ENCODE measurements at places on chromosomes 11 and 22.

DNA sequence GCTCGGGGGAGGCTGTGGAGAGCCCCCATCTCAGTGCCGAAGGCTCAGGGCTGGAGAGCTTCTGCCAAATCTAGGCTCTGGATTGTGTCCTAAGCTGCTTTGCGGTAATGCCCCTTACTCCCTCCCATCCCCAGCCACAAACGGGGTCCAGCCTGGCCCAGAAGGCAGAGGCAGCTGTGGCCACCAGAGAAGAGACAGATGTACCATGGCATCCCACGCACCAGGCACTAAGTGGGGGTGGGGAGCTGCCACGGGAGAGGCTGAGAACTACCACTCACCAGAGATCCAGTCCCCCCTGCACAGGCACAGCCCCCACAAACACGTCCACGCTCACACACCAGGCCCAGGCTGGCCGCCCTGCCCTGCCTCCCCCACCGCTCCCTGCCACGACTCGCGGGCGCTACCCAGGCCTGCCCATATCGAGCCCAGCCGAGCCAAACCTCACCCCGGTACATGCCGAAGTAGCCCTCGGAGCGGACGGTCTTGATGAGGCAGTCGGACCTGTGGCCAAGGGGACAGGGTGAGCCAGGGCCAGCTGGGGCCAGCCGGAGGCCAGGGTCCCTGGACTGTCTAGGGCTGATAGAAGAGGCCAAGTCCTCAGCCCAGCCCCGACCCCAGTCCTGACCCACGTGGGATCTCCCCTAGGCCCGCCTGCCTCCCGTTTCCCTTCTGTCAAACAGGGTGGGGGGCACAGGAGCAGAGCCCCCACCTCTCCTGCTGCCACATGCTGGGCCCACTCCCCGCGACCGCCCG, 3.9 kb downstream of the SLC25A22 start:
- no peak for DNase-seq

GRCh38 chr11:128843198-128843785, 23.8 kb downstream of the KCNJ1 start:
- DNase-seq: no peak

DNA sequence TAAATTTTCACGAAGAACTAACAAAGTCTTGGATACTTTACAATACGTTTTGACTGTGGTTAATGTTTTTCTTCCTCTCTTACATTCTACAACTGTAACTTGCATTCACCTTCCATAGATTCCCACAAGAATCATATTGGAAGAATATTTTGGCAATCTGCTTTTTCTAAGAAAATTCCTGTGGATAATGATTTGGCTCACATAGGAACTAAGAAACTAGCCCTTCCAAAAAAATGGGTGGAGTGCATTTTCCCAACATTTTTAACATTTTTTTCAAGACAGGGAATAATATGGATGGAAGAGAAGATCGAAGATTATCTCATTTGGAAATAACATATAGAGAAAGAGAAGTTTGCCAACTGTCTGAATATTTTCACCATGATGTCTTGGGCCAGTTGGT, 256.9 kb upstream of the POU2AF2 start:
- no peak for DNase-seq

DNA sequence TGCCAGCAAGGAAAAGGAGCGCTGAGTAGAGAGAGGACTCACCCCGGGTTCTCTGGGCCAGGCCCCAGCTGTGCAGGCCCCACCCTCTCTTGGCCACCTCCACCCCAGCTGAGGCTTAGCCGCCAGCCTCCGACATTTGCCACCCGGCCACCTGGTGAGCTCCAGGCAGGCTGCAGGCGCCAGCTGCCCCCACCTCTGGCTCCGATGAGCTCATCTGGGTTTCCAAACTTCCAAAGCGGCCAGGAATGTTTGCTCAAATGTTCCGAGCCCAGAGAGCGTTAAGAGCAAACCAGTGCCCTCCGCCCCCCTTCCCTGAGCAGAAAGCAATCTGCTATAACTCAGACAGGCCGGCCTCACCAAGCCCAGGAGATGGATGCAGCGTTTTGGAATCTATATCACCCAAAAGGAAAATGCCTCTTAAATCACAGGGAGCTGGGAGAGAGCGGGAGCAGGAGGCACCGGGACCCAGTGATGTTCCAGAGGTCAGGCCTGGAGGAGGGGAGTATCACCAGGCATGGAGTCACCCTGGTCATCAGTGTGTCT, 9.1 kb upstream of the MN1 start:
- no peak for DNase-seq

- no peak for DNase-seq
These were observed 28.9 kb upstream of the TMA7B start for GRCh38 chr22:39931251-39931650.

GRCh38 chr11:15947681-15948648, 408.4 kb downstream of the SOX6 start:
- no peak for DNase-seq

DNA sequence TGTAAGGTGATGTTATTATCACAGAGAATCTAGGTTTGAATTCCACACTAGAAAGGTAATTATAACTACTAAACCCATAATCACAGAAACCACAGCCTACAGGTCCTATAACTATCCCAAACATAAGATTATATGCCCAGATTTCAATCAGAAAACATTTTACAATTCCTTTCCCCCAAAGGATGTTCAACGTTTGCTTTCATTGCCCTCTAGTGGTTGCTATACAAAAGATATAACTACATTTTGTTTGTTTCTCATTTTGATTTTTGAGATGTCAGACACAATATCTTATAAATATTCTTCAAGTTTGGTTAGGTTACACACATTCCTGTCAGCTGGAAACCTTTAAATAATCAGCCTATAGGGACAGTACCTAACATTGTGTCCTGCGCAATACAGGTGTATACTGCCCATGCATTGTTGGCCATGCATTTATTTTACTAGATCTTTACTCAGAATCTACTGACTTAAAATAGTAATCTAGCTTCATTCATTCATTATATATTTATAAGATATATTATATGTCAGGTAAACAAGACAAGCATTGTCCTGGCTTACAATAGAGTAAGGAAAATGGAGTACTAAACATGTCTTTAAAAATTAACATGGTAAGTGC, 530.5 kb upstream of the CCDC90B start:
- no peak for DNase-seq

- DNase-seq: no peak
These were observed 50.8 kb upstream of the ELF5 start for GRCh38 chr11:34564406-34564805.

DNA sequence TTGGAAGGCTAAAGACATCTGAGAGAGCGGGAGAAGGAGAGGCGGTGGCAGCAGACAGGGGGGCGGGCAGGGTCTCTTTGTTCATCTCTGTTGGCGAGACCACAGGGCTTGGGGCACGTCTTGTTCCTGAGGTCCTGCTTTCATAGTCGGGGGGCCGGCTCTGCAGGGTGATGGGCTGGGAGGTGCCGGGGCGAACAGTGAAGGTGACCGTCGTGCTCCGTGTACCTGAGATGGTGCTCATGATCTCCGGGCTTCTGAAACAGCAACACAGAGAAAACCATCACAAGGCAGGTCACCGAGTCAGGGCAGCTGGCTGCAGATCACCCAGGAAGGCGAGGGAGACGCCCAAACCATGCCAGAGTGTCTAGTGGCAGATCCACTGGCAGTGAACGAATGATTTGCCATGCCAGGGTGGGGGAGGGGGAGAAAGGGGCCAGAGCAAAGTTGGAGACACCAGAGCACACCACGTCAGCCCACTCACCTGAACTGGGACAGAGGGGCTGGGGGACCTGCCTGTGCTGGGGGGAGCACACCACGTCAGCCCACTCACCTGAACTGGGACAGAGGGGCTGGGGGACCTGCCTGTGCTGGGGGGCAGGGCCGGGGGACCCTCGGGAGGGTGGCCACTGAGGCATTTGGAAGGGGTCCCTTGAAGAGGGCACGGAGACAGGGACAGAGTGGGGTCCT, 75.0 kb downstream of the CTTN start:
- DNase-seq: no peak

DNA sequence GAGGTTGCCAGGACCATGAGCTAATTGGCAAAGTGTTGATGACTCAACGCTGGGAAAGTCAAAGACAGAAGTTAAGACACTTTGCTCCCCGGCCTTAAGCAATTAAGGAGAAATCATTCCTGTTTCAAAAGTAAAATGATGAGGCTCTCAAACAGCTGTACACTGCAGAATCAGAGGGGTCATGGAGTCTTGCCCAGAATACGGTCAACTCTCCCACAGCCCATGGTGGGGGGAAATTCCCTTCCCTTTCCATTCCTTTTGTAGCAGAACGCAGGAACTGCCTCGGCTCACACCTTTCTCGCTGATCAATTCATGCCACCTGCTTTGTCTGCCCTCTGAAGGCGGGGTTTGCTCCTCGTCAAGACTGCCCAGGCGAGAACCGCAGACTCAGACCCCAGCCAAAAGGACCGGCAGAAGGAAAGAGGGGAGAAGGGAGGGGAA, 52.8 kb downstream of the MN1 start:
- DNase-seq: no peak

GRCh38 chr11:69804769-69805508, 14.3 kb downstream of the FGF3 start:
- no peak for DNase-seq

- no peak for DNase-seq
These were observed 16.1 kb upstream of the OR52H1 start for GRCh38 chr11:5564259-5565019.

GRCh38 chr11:128598506-128599150, 11.3 kb upstream of the ETS1 start:
- no peak for DNase-seq

DNA sequence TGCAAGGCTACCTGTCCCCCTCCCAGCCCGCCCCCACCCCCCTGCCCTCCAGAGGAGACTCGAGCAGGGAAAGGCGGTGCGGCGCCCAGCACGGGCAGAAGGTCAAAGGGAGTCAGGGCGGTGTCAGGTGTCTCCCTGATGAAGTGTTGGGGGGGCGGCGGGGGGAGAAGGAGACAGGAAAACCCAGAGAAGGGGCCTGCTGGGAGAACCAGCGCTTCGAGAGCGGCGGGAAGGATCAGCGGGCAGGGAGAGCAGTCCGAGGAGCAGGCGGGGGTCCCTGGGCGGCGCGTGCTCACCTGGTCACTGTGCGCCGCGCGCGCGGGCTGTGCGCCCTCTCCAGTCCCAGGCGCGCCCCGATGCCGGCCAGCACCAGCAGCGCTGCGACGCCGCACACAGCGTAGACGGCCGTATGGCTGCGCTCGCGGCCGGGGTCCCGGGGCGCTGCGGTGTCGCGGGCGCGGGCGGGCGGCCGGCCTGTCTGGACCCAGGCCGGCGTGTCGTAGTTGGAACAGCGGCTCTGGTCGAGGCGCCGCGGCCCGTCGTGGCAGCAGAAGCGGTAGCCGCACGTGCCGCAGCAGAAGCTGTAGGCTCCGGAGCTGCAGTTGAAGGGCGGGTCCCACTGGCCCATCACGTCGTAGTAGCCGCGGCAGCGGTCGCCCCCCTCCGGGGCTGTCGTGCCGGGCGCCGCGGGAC, 886 bp downstream of the SHISA8 start:
- no peak for DNase-seq

DNA sequence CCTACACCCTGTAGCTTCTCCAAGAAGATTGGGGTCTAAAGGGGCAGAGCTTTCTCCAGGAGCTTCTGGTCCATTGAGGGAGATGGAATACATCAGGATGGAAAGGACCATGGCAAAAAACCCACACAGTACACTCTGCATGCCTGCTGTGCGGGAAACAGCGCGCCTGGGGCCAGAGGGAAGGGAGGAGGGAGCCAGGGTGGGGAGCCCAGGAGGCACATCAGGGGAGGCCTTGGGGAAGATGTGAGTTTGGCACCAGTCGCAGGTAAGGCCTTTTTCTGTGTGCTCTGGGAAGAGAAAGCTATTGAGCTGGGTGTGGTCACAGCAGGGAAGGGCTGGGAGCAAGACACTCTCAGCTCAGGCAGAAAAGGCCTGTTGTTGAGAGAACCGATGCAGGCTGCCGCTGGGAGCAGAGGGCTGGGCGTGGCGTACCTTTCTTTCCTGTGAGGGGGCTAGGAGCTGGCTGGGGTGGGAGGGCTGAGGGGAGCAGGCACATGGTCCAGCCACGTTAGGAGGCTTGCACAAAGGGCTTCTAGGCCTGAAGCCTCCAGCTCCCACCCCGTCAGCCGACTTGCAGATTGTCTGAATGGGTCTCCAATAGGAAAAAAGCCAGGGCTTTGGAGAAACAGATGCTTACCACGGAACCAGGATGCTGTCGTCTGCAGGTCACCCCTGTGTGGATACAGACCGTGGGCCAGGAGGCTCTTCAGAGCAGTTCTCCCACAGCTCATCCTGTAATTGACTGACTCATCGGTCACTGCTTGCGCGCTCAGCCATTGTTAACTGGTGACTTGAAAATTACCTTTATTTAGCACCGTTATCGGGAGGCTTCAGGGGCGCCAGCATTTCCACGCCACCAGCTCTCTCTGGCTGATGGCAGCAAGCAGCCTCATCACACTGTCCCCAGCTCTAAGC, 237.3 kb downstream of the ST3GAL4 start:
- no peak for DNase-seq

DNA sequence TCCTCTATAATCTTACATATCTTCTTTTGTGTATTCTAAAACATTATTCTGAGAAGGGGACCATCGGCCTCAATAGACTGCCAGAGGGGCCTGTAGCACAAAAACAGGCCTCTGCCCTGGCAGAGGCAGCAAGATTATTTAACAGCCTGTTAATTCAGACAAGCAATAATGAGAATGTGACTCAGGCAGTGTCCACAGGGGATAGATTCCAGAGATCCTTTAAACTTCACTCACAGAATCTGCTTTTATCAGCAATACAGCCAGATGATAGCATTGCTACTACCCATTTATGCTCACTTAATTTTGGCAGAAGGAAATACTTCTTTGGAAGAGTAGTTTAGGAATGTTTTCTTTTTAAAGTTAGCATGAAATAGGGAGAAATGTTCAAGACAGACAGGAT, 44.9 kb downstream of the AAMDC start:
- no peak for DNase-seq

DNA sequence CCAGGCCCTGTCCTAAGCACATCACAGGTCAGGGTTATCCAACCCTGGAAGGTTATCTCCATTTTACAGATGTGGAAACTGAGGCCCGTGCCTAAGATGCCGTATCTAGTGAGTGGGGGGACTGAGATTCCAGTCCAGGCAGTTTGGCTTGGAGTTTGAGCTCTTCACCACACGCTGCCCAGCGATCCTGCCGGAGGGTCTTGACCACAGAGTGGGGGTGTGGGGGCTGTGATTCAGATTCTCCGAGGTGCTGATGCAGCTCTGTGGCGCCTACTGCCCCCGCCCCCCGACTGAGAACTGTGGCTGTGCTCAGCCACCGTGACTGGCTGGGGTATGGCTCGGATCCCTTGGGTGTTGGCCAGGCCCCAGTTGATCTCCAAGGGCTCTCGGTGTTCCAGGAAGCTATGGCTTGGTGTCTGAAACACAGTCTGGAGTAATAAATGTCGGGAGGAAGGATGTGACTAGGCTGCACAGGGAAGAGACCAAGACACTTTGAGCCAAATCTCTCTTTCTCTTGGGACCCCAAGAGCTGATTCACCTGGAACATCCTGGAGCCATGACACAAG, 60.6 kb upstream of the RASD2 start:
- DNase-seq: no peak

DNA sequence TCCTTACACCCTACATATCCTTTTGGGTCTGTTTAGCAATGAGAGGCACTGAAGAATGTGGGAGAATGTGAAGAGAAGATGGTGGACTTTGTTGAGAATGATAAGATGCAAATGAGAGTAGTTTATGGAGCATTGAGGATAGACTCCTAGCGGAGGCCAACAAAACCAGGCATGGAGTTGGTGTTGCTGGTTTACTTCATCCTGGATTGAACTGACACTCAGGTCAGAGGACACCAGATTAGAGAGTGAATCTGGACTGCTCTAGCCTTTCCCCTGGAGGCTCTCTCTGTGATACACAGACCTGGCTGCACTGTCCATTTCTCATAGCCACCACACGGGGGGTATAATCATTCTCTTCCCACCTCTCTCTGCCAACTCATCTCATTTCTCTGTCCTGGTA, 98.7 kb downstream of the MICAL2 start:
- DNase-seq: no peak

- DNase-seq: no peak
These were observed 3.1 kb downstream of the ZNF280A start for GRCh38 chr22:22516992-22517391.
